NCI-H510A (cell line): ENCODE measurements at places on chromosomes 11 and 22.
A peak's percentile ranks its signal among the peaks of the same experiment; 100 is the strongest.

DNA sequence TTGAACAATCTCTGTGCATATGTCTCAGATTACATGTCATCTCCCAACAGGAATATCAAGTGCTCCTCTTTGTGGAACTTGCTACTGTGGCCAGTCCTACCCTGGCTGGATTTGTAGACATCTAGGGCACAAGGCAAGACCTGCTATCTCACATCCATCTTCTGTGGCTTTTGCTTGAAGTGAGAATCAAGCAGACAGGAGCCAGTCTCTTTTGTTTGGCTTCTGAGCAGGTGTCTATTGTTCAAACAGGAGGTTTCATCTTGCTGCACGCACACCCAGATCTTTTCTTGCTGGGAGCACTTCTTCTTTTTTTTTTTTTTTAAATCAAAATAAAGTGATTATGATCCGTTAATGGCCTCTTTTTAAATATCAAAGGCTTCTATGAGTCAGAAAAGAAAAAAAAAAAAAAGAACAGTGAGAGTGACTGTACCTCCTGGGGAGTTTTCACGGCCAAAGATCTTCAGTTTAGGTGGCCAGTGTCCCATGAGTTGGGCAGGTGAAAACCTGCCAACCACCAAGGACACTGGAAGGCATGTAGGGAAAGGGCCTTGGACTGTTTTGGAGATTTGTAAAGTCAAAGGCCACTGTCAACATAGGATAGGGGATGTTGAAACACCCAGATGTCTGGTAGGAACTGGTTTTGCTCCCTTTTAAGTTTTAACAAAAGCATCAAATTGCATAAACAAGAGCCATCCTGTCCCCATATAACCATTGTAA, 78.1 kb downstream of the CD44 start:
- no peak for DNase-seq

GRCh38 chr22:41555325-41555982, 5.4 kb upstream of the CSDC2 start:
- DNase-seq, result no peak

DNA sequence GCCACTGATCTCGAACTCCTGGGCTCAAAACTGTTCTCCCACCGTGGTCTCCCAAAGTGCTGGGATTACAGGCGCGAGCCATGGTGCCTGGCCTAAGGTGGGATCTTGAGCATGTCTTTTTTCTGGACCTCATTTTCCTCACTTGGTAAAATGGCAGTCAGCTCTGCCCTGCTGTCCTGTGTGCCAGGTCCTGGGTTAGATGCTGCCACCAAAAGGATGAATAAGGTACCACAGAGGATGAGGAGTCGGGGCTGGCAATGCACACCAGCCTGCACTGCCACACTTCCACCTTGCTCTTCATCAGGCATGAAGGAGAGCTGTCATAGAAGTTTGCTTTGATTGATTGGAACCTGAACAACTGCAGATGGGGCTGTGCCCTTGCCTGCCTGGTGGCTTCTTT, 32.3 kb downstream of the ACO2 start:
- no peak for DNase-seq

GRCh38 chr22:41038732-41039131, 53.7 kb upstream of the EP300 start:
- no peak for DNase-seq

DNA sequence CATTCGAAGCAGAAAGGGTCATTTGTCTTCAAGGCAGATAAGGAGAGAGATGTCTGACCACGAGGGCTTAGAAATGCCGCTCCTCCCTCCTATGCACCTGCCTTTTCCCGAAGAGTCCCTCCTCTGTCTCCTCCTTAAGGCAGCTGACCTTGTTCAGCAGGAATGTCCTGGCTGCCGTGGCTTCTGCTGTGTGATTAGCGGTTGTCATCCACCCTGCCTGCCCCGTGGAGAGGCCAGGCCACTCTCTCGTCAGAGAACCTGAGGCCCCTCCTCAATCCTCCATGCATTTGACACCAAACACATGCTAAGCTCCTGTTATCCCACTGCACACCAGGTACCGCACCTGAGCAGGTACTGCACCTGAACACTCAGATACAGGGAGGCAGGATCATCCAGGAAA, 834.6 kb downstream of the TBC1D22A start:
- DNase-seq, result no peak

- DNase-seq, result no peak
Observed at GRCh38 chr22:43884600-43885318, 7.1 kb downstream of the PNPLA5 start.

DNA sequence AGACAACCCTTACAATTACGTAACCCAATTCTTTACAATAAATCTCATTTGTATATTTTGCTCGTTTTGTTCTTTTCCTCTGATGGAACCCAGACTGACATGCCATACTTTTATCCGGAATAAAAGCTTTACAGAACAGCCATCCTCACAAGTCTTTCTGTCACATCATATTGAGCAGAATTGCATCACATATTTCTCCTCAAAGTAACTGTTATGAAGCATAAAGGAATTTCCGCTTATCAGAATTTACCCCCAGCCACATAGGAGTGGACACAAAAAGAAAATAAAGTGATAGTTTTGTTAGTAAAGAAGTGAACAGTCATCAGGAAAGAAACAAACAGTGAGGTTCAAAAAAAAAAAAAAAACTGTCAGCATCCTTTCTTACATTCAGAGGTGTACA, 539.5 kb upstream of the LUZP2 start:
- no peak for DNase-seq

- no peak for DNase-seq
Observed at GRCh38 chr11:116733969-116734508, 38.7 kb downstream of the BUD13 start.

GRCh38 chr11:46100670-46101069, 20.6 kb downstream of the PHF21A start:
- DNase-seq, result no peak

- DNase-seq, result no peak
Observed at GRCh38 chr11:113681282-113681681, 24.8 kb downstream of the TMPRSS5 start.

GRCh38 chr22:49712195-49712791, 115.4 kb downstream of the BRD1 start:
- no peak for DNase-seq

DNA sequence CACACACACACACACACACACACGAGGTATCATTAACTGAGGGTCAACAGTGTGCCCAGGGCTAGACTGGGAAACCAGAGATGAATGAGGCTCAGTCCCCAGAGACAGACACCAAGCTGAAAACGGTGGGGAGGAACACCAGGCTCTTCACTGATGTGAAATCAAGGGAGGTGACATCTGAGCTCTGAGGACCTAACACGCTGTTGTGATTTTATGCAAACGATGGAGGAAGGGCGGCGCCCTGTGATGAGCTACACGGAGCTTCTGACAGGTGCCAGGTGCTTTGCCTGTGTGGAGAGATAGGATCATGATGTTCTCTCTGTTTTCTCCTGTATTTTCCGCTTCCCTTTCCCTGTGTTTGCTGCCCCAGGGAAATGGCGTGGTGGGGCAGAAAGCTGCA, 6.5 kb upstream of the CYB5R3 start:
- DNase-seq, result peak; percentile 77

DNA sequence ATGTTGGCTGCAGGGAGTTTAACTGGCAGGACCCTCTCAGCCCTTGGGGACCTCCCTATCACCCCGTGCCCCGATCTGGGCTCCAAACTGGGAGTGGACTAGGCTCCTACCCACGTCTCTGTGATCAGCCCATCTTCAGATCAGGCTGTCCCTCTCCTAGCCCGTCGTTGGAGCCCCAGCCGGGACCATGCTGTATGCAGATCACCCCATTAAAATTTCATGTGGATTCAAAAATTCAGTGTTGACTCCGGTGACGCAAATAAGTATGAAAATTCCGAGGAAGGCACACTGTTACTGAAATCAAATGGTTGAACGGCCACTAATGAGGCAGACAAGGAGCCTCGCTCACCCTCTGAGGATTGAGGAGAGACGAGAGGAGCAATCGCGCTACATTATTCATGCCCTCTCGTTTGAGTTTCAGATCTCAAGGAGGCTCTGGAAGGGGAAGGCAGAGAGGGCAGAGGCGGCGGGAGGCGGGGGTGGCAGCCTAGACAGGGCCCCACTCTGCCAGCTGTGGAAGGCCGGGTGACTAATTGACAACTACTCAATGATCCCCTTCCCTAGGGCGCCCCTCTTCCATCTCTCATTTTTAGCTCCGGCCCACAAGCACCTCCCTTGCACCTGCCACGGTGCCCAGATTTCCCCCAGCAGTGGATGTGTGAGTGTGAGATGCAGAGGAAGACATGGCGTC, 255.4 kb downstream of the MIAT start:
- DNase-seq, result no peak

- no peak for DNase-seq
Observed at GRCh38 chr11:30666817-30667216, 80.7 kb upstream of the MPPED2 start.

DNA sequence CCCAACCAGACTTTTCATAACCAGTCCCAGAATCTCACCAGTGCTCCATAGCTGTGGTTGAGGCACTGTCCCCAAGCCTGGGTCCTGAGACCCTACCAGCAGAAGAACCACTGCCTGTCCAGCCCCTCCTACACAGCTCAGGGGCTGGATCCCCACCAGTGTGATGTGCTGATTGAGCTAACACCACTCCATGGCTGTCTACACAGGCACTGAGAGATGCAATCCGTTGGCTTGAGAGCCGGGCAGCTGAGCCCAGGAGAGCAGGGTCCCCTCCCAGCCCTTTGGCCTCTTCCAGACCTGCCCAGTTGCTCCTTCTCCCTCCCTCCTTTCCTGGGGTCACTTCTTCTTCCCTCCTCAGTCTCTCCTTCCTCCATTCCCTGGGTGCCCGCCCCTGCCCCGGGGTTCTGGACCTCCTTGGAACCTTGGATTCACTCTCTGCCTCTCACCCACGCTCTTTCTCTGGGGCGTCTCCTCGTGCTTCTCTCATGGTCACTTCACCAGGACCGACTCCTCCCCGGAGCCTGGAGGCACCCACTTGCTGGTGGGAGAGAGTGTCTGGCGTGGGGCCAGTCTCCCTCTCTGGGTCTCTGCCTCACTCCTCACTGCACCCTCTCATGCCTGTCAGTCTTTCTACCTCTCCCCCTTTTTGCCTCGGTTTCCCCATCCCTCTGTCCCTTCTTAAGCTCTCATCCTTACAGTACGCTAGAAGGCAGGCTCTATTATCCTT, 706 bp upstream of the SCYL1 start:
- DNase-seq, result no peak
